T-helper 17 cell (primary cell): ENCODE measurements at places on chromosomes 3 and 15. TPM values are rescaled to one million over a fixed set of nuclear protein-coding genes. Genes with fewer than 3 reads are reported as not detected.

GRCh38 chr3:181311186-181311585, 321.6 kb upstream of the DNAJC19 start:
- no peak for DNase-seq

DNA sequence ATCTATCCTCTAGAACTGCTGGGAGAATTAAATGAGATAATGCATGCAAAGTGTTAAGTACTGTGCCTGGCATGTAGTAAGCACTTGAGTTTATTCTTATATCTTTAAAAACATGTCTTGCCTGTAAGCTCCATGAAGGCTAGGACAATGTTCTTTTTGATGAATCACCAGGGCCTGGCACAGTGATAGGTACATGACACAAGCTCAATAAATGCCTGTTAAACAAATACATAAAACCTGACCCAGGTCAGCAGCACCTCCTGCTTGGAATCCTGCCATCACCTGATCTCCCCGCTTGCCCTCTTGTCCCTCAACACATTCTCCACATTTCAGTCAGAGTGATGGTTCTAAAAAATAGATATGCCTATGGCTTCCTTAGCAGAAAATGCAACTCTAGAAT, 186.8 kb downstream of the CHST2 start:
- no peak for DNase-seq

DNA sequence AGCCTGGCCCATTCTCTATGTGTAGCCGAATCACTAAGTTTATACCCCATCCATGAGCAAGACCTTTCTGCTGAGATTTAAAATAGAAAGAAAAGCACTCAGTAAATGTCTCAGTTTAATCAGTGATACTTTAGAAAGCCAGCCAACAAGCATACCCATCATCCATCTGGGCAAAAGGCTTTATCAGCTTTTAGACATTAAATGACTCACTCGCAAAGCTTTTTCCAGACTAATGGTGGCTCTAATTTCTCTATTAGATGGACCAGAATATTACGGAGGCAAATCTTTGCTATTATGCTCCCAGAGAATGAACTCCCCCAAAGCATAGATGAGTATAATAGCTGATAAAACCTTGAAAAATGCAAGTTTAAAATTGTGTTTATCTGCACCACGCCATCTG, 727.8 kb downstream of the GBE1 start:
- no peak for DNase-seq

DNA sequence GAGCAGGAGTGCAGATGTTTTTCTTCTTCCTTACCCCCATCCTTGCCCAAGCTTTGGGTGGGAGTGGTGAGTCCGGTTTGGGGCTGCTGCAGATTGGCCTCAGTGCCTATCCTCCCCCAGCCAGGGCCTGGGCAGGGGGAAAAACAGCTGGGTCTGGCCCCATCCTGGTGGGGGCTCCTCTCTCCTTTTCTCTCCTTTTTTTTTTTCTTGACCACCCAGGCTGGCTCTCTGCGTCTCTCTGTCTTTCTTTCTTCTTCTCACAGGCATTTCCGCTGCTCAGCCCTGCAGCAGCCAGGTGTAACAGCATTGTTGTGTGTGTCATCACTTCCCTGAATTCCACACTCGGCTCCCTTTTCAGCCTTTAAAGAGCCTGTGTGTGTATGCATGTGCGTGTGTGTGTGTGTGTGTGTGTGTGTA, 2.0 kb downstream of the FOXL2NB start:
- DNase-seq, result no peak

DNA sequence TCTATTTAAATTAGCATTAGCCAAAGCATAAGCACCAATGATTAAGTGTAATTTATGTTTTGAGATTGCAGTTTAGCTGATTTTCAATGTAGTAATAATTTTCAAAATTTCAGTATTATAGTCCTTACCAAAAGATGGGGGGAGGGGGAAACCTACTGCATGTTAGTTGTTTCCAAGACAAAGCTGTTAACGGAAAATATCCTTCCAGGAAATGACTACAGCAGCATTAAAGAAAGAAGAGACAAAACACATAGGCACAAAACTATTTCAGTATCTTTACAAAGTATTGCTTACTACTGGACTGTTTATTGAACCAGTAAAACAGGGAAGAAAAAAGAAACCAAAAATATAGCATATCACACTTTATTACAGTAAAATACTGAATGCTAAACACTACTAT, 10.5 kb downstream of the BNIP2 start:
- no peak for DNase-seq

DNA sequence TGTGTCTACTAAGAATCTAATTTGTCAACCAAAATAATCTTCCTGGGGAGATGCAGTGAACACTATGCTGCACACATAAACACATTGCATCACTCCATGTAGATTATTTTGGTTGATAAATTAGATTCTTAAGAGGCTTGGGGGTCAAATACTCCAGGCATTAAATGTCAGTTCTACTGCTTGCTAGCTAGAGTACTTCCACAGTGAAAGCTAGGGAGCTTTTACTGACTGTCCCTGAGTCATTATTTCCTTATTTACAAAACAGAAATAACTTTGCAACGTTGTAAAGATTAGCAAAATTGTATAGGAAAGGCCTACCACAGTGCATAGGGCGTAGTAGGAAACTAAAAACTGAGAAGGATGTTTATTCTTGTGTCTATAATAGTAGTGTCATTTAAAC, 12.9 kb upstream of the TMC3 start:
- no peak for DNase-seq

- no peak for DNase-seq
These were observed 244.4 kb downstream of the OPA1 start for GRCh38 chr3:193837347-193837827.

DNA sequence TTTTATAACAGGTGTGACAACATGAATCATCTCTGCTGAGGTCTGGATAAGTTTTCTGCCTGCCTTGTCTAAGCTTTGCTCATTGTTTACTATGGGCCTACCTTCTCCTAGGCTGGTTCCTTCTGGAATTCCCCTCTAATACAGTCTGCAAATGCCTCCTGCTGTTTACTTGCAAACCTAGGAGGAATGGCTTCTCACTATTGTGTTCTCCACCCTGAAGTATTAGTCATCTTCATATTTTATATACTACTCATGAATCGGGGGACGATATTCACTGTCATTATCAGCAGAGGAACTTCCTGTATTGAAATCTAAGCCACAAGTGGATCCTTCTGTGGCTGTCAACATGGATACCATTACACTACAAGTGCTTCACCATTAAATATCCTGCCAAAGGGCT, 154.8 kb downstream of the PLCL2 start:
- DNase-seq, result no peak

- no peak for DNase-seq
These were observed 7.9 kb downstream of the FAM162A start for GRCh38 chr3:122391681-122392446.

DNA sequence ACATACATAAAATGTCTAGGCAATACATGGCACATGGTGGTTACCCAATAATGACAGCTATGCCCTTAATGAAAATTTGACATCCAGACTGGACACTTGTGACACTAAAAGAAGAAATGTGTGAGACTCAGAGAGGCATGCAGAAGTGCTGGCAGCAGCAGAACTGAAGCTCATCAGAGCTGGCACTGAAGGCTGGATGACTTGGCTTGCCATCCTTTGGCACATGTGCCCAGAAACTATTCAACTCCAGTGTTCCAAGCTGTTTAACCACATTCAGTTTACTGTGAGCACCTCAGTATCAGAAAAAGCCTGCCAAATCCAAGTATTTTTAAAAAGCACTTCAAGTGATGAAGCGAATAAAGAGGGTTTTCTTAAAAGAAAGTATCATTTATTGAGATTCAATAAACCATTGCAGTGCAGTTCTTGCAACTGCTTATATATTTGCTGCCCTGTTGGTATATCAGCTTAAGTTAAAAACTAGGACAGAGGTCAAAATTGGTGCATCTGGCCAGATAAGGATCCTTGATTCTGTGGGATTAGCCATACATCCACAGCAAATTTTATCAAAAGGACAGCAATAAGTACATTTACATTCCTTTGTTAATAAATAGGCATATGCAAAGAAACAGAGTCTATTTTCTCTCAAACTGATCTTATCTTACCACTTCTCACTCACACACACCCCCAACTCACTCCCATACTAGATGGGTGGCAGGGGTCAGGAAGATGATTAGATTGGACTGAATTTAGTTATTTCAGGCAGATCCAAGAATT, 15.8 kb downstream of the IGSF11 start:
- DNase-seq, result no peak

The NR1I2 gene
- 0.20 TPM for total RNA-seq

The VIPR1 gene
- total RNA-seq, result 33.4 TPM

The PPP1R14D gene
- not detected for total RNA-seq

The AMT gene
- 8.3 TPM for total RNA-seq

GRCh38 chr3:63343674-63344073, 65.6 kb downstream of the SYNPR start:
- DNase-seq, result no peak

DNA sequence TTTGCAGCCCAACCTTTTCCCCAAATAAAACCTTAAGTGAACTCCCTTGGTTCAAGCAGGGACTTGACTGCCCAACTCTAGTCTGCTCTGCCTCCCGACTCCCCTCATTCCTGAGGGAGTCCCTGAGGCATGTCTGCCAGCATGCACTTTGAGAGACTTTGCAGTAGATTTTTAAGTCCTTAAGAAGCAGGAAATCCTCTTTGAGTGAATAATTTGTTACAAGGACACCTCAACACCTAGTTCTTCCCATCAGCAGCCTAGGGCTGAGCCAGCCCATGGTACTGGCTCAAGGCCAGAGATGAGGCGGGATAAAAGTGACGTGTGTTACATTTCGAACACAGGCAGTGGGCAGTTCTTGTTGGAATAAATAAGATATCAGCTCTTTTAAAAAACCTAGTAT, 204.3 kb upstream of the SLC2A2 start:
- no peak for DNase-seq

DNA sequence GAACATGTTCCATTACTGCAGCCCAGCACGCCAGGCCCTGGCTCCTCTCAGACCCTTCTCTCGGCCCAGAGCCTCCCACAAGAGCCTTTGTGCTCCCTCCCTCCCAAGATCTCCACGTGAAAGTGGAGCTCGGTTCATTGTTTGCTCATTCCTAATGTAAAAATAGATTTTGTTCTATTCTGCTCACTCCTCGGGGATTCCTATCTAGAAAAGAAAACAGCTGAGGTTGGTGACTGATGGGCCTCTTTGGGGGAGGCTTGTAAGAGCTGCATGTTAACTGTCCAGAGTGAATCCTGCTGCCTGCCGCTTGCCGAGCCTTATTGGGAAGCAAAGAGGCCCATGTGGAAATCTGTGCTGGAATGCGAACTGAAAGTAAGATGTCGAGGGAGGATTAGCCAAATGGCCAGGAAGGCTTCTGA, 267.1 kb downstream of the LRTM1 start:
- no peak for DNase-seq

DNA sequence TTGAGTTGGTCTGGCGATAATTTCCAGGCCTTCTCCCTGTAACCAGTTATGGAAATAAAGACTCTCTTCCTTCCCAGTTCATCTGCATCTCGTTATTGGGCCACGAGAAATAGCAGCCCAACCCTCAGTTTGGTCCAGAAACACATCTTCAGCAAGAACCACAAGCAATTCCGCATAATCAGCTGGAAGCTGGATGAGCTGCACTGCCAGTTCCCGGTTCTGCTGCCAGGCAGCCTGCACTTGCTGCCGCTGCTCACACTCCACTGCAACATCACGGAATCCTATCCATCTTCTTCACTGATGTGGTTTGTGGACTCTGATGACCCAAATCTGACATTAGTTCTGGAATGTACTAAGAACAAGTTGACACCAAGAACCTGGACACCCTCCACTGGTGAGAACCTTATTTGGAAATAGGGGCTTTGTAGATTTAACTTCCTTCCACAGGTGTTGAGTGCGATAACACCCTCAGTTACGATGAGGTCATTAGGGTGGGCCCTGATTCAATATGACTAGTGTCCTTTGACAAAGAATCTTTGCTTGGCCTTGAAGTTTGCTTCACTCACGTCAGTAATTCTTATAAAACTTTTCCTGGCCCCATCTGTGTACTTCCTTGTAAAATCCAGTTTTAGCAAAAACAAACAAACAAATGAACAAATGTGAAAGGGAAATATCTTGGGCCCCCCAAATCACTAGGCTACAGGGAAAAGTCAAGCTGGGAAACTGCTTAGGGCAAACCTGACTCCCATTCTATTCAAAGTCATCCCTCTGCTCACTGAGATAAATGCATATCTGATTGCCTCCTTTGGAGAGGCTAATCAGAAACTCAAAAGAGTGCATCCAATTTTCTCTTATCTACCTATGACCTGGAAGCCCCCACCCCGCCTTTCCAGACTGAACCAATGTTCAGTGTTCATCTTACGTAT, 221.9 kb upstream of the PROK2 start:
- no peak for DNase-seq

The CHCHD6 gene
- total RNA-seq, result 10.5 TPM

- DNase-seq, result no peak
These were observed 2.5 kb downstream of the SLC28A1 start for GRCh38 chr15:84886984-84887299.

DNA sequence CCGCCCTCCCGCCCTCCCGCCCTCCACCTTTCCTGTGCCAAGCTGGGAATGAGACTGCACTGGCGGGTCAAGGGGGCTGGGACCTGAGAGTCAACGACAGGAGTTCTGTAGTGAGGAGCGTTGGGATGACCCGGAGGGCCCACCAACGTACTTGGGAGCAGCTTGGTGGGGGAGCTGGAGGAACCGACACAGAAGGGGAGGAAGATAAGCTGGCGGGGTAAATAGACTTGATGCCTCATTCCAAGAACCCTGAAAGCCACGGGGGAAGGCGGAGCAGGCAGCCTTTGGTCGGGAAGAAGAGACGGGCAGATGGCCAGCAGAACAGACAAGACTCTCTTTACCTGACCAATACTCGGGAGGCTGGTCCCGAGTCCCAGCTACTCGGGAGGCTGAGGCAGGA, 277 bp downstream of the FMN1 start:
- no peak for DNase-seq

GRCh38 chr15:63752075-63752684, 81.6 kb downstream of the HERC1 start:
- DNase-seq, result no peak

DNA sequence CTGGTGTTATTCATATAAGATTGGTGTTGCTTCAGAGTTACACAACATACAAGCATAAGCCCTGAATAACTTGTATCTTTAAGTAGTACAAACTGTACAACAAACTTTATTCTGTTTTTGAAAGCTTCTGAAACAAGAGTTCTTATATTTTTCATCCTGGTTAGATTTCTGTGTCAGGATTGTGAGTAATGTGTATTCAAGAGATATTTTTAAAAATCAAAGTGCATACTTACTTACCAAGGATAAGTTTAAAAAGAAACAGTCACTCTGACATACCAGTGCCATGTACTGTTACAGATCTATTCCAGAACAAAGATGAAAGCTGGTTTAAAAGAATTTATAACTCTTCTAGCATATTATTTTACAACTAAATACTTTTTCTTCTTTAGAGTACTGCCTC, 755.1 kb downstream of the ZPLD1 start:
- DNase-seq, result no peak

The PPP2R3A gene
- total RNA-seq, result 0.17 TPM
